Globus pallidus (tissue), 1 donor: ENCODE measurements at places on chromosomes 2 and 18.

DNA sequence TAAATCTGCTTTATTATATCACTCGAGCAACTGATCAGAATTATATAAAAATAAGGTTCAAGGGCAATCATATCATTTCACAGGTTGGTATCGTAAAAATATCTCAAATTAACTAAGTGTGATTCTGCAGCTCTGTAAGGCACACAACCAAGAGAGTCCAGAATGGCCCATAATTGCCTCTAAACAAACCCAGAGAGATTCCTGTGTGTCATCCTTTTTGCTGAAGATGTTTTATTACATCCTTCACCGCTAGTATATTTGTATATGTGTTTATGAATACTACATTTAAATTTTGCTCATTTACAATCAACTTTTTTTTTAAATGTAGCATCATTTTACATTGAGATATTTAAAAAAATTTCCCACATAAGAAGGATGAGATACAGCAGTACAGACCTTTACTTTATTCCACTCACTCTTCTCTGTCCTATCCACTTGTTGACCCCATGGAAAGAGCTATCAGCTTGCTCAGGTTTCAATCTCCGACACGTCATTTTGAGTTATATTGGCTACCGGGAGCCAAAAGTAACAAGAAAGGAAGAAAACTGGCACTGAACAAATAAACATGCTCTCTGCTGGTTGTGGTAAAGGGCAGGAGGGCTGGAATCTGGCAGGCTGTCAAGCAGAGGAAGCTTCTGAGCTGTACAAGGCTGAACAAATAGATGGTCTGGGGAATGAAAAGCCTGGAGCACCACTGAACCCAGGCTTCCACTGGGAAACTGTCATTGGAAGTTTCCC lies 23.1 kb downstream of the PLA2R1 start:
- no peak for DNase-seq

DNA sequence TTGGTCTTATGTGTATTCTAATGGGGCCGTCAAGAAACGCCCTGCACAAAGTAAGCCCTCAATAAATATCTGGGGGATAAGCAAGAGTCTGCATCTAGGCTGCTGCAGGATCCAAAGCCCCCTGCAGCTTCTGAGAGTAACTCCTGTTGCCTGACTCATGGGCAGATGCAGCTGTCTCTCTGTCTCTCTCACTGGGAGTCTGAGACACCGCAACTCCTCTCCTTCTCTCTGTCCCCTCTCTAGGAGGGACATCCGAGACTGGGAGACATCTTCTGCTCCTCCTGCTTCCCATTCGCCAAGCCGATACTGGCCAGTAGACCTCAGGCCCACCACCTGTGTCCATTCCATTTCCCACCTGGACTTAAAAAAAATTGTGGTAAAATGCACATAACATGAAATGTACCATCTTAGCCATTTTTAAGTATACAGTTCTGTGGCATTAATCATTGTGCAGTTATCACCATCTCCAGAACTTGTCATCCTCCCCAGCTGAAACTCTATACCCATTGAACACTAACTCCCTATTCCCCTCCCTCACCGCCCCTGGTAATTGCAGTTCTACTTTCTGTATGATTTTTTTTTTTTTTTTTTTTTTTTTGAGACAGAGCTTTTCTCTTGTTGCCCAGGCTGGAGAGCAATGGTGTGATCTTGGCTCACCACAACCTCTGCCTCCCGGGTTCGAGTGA lies 20.1 kb downstream of the DYSF start:
- no peak for DNase-seq

DNA sequence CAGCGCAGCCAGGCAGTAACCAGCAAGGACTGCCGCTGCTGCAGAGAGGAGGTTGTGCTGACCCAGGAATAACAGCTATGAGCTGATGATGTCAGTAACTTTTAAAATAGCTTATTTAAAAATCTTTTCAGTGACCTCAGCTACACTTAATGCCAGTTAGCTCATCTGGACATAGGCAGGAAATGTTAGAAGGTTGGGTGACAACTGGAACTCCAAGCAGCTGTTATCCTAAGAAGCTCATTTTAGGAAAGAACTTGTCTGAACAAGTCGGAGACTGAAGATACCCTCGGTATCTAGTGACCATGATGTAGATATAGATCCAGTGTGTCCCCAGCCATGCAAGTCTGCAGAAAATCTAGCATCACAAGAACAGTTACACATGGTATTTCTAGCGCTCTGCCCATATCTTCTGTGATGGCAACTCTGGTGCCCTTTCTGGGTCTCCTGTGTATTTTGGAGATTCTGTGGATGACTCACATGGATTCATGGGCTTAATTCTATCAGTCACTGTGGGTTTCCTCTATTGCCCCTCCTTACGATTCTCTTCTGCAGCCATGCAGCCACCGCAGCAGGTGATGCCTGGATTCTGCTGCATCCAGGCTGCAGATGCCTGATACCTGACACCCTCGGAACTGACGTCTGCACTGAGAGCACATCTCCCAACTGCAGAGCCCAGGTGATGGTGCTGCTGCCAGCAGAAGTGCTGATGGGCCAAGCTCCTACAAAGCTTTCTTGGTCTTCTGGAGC lies 19.8 kb upstream of the PLEK start:
- no peak for DNase-seq

GRCh38 chr2:239498981-239499634 lies 98.3 kb upstream of the HDAC4 start:
- no peak for DNase-seq

GRCh38 chr2:33358878-33359277 lies 117.6 kb upstream of the RASGRP3 start:
- no peak for DNase-seq
